ENCODE measurements at places on chromosomes 6 and 20. TPM values are rescaled to one million over a fixed set of nuclear protein-coding genes. Genes with fewer than 3 reads are reported as not detected.
A peak's percentile ranks its signal among the peaks of the same experiment; 100 is the strongest.

GRCh38 chr20:50100552-50100951 lies 12.4 kb downstream of the UBE2V1 start:
- H3K4me3 ChIP-seq = no peak overlapping the region
- H3K36me3 ChIP-seq = peaks cover 7% of the 10 kb centered on the region
- H3K27ac ChIP-seq = no peak overlapping the region
- DNase-seq = no peak
- H3K4me1 ChIP-seq = peaks cover 24% of the 10 kb centered on the region

DNA sequence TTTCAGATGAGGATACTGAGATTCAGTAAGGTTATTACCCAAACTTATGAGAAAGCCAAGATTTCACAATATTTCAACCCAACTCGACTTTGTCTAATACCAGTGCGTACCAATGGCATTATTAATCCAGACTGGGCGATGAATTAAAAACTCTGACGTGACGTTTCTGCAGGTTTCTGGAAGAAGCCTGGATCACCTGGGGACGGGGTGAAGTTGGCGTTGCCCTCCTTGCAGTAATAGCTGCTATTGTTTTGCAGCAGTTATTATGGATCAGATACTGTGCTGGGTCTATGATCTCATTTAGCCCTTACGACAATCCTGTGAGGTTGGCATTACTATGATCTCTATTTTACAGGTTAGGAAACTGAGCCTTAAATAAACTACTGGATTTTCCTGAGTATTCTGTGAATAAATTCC lies 569 bp upstream of the CDC5L start:
- peaks cover 25% of the 10 kb centered on the region for H3K4me1 ChIP-seq
- H3K27ac ChIP-seq = peak overlapping the region; percentile 98
- H3K27me3 ChIP-seq = no peaks in the 10 kb centered on the region

GRCh38 chr6:21710216-21710615 lies 116.7 kb downstream of the SOX4 start:
- H3K27me3 ChIP-seq = no peaks in the 10 kb centered on the region
- no peaks in the 10 kb centered on the region for H3K4me1 ChIP-seq
- no peaks in the 10 kb centered on the region for H3K36me3 ChIP-seq

- H3K4me1 ChIP-seq = no peaks in the 10 kb centered on the region
- DNase-seq = no peak
- H3K27me3 ChIP-seq = no peaks in the 10 kb centered on the region
- H3K4me3 ChIP-seq = no peak overlapping the region
- no peaks in the 10 kb centered on the region for H3K36me3 ChIP-seq
Observed at GRCh38 chr6:83371423-83371822, 59.4 kb downstream of the ME1 start.

- H3K36me3 ChIP-seq = no peaks in the 10 kb centered on the region
- peaks cover 18% of the 10 kb centered on the region for H3K4me1 ChIP-seq
- peak overlapping the region; percentile 76 for H3K4me3 ChIP-seq
Observed at GRCh38 chr6:20533746-20534294, 437 bp upstream of the CDKAL1 start.

DNA sequence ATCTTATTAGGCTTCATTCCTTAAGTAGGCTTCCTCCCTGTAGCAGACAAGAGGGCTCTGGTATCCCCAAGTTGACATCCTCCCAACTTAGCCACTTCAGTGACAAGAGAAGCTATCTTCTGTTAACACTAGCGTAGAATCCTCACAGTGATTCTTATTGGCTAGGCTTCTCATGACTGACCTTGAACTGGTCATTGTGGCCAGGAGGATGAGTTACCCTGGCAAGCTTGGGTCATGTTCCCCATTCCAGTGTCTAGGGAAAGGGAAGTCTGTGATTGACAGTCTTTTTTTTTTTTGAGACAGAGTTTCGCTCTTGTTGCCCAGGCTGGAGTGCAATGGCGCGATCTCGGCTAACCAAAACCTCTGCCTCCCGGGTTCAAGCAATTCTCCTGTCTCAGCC lies 7.1 kb downstream of the CDKAL1 start:
- no peaks in the 10 kb centered on the region for H3K36me3 ChIP-seq
- DNase-seq = no peak
- peaks cover 6% of the 10 kb centered on the region for H3K4me1 ChIP-seq
- no peak overlapping the region for H3K27ac ChIP-seq
- no peaks in the 10 kb centered on the region for H3K27me3 ChIP-seq

- no peaks in the 10 kb centered on the region for H3K27me3 ChIP-seq
- no peaks in the 10 kb centered on the region for H3K36me3 ChIP-seq
- H3K4me3 ChIP-seq = no peak overlapping the region
Observed at GRCh38 chr6:82017288-82017687, 230.3 kb downstream of the IBTK start.

GRCh38 chr6:148854992-148855391 lies 108.2 kb downstream of the UST start:
- no peaks in the 10 kb centered on the region for H3K27me3 ChIP-seq
- H3K4me1 ChIP-seq = no peaks in the 10 kb centered on the region
- no peak overlapping the region for H3K27ac ChIP-seq
- no peaks in the 10 kb centered on the region for H3K36me3 ChIP-seq

GRCh38 chr6:49606721-49607390 lies 29.8 kb downstream of the RHAG start:
- no peaks in the 10 kb centered on the region for H3K36me3 ChIP-seq
- peaks cover 3% of the 10 kb centered on the region for H3K27me3 ChIP-seq
- peak; percentile 23 for DNase-seq
- no peak overlapping the region for H3K27ac ChIP-seq

GRCh38 chr6:138655828-138656227 lies 117.7 kb upstream of the CCDC28A start:
- DNase-seq = no peak
- H3K4me3 ChIP-seq = no peak overlapping the region
- no peaks in the 10 kb centered on the region for H3K27me3 ChIP-seq
- no peak overlapping the region for H3K27ac ChIP-seq
- no peaks in the 10 kb centered on the region for H3K36me3 ChIP-seq
- no peaks in the 10 kb centered on the region for H3K4me1 ChIP-seq

GRCh38 chr6:18368277-18369105 lies 18.7 kb upstream of the RNF144B start:
- no peak overlapping the region for H3K27ac ChIP-seq
- no peak for DNase-seq
- no peak overlapping the region for H3K4me3 ChIP-seq
- H3K4me1 ChIP-seq = no peaks in the 10 kb centered on the region
- no peaks in the 10 kb centered on the region for H3K36me3 ChIP-seq
- no peaks in the 10 kb centered on the region for H3K27me3 ChIP-seq

- no peaks in the 10 kb centered on the region for H3K27me3 ChIP-seq
- H3K27ac ChIP-seq = no peak overlapping the region
- no peaks in the 10 kb centered on the region for H3K4me1 ChIP-seq
- DNase-seq = no peak
- H3K36me3 ChIP-seq = no peaks in the 10 kb centered on the region
- H3K4me3 ChIP-seq = no peak overlapping the region
Observed at GRCh38 chr6:134739299-134740026, 210.4 kb downstream of the ALDH8A1 start.

- no peak overlapping the region for H3K27ac ChIP-seq
- DNase-seq = no peak
- H3K27me3 ChIP-seq = no peaks in the 10 kb centered on the region
- no peaks in the 10 kb centered on the region for H3K4me1 ChIP-seq
- no peak overlapping the region for H3K4me3 ChIP-seq
- H3K36me3 ChIP-seq = no peaks in the 10 kb centered on the region
Observed at GRCh38 chr6:46024124-46024769, 8.6 kb upstream of the CLIC5 start.

- no peak for DNase-seq
- H3K36me3 ChIP-seq = no peaks in the 10 kb centered on the region
- H3K4me3 ChIP-seq = peak overlapping the region; percentile 92
- H3K27me3 ChIP-seq = no peaks in the 10 kb centered on the region
- H3K4me1 ChIP-seq = peaks cover 42% of the 10 kb centered on the region
Observed at GRCh38 chr6:18263418-18264218, 712 bp downstream of the DEK start.

DNA sequence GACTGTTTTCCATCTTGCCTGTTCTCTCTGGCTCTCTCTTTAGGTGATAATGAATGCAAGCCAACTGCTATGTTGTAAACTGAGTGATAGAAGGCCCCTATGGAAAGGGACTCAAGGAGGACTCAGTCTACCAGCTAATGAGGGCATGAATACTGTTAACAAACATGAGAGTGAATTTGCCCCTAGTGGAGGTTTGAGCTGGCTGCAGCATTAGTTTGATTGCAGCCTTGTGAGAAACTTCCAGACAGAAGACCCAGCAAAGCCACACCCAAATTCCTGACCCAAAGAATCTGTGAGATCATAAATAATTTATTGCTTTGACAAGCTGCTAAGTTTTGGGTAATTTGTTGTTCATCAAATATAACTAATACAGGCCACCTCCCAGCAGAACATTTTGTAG lies 50.0 kb upstream of the PLCB1 start:
- no peak overlapping the region for H3K4me3 ChIP-seq
- H3K36me3 ChIP-seq = no peaks in the 10 kb centered on the region
- DNase-seq = no peak
- H3K4me1 ChIP-seq = no peaks in the 10 kb centered on the region
- H3K27me3 ChIP-seq = no peaks in the 10 kb centered on the region
- no peak overlapping the region for H3K27ac ChIP-seq

GRCh38 chr6:119749335-119749734 lies 399.8 kb upstream of the MAN1A1 start:
- no peaks in the 10 kb centered on the region for H3K36me3 ChIP-seq
- H3K4me3 ChIP-seq = no peak overlapping the region
- no peak overlapping the region for H3K27ac ChIP-seq
- no peaks in the 10 kb centered on the region for H3K4me1 ChIP-seq

DNA sequence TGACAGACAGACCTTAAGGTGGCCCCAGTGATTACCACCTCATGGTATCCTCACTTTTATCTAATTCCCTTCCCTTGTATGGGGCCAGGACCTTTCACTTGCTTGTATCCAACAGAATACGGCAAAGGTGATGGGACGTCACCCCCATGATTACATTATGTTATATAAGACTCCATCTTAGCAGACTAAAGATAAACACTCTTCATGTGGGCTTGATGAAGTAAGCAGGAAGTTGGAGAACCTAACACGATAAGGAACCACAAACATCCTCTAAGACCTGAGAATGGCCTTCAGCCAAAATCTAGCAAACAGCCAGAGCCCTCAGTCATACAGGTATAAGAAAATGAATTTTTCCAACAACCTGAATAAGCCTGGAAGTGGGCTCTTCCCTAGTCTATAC lies 8.0 kb downstream of the SLC17A3 start:
- H3K4me3 ChIP-seq = no peak overlapping the region
- no peaks in the 10 kb centered on the region for H3K36me3 ChIP-seq
- no peaks in the 10 kb centered on the region for H3K4me1 ChIP-seq
- no peaks in the 10 kb centered on the region for H3K27me3 ChIP-seq

GRCh38 chr20:36439040-36439730 lies 102.1 kb upstream of the MYL9 start:
- H3K36me3 ChIP-seq = no peaks in the 10 kb centered on the region
- no peaks in the 10 kb centered on the region for H3K27me3 ChIP-seq
- no peak overlapping the region for H3K27ac ChIP-seq
- peak; percentile 69 for DNase-seq
- H3K4me3 ChIP-seq = no peak overlapping the region

FAM184A gene
- 2.9 TPM for total RNA-seq

ELOVL2 gene
- not detected for total RNA-seq

SPATS1 gene
- total RNA-seq = not detected

PKHD1 gene
- 0.60 TPM for total RNA-seq

PDYN gene
- total RNA-seq = not detected

PKIB gene
- 109 TPM for total RNA-seq

PSMB8 gene
- total RNA-seq = 82.7 TPM

LY6G6C gene
- total RNA-seq = not detected

BMP6 gene
- total RNA-seq = 1.1 TPM

RIPOR2 gene
- 7.5 TPM for total RNA-seq
